ENCODE measurements at places on chromosomes 2 and 18. TPM values are rescaled to one million over a fixed set of nuclear protein-coding genes. Genes with fewer than 3 reads are reported as not detected.

The KLHL41 gene
- 1.8 TPM for total RNA-seq

The LIMS2 gene
- total RNA-seq = 194 TPM

The ALPG gene
- total RNA-seq = not detected

The SYT4 gene
- total RNA-seq = not detected

The ZAP70 gene
- total RNA-seq = 4.5 TPM

The EGR4 gene
- not detected for total RNA-seq

The GRHL1 gene
- total RNA-seq = 1.5 TPM

The RGPD4 gene
- total RNA-seq = 0.40 TPM

The BARD1 gene
- 20.5 TPM for total RNA-seq

The ASB18 gene
- not detected for total RNA-seq

The LOXHD1 gene
- total RNA-seq = 0.89 TPM

The CRYGA gene
- not detected for total RNA-seq

The SPEG gene
- 7.2 TPM for total RNA-seq

The POTEI gene
- 0.27 TPM for total RNA-seq

The FAHD2B gene
- total RNA-seq = 32.8 TPM

The PJVK gene
- 7.2 TPM for total RNA-seq

The WDR12 gene
- 24.2 TPM for total RNA-seq

The CRYGC gene
- total RNA-seq = not detected

DNA sequence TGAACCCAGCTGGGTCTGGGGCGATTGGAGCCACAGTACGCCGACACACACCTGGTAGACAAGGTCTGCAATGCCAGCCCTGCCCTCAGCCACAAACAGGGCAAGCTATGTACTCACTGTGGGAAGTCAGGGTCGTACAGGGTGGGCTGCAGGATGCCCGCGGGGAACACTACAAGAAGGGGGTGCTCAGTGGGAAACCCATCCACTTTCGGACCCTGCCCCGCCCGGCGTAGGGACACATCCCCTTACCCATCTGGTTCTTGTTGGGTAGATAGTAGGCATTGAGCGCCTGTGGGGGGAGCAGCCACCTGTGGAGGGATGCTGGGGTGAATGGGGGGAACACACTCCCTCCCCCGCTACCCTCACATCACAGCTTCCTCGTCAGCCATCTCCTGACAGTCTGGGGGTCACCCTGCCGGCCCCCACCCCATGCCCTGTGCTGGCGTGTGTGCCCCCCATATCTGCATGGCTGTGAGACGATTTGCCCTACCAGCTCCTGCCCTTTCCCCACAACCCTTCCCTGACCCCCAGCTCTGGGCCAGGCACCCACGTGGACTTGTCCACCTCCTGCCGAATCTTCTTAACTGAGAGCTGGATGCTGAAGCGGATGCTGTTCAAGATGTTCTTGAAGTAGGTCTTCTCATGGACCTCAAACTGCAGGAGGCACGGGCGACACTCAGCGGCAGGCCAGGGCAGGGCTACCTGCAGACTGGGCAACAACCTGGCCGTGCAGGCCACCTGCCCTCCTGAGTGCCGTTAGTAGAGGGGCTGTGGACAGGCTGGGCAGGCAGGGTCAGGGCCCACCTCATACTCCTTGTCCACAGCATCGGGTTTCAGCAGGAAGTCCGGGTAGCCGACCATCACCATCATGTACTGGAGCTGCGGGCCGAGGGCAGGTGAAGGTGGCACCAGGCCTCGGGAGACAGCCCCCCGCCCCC, 5.1 kb downstream of the ECEL1 start:
- DNase-seq = no peak

DNA sequence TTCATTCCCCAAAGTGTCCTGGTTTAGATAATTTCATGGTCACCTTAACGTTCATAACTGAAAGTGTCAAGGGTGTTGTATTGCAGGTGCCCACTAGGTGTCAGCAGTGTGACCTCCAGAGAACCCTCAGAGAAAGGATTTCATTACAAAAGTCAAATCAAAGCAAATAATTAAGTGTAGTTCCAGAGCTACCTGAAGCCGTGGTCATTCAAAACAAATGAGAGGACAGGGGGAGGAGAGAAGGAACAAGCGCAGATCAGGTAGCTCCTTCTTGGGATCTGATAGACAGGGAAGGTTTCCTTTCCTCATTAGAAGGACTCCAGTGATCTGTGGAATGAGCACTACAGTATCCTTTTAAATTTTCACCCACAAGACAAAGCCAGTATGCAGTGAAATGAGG, at the start of gene SLC9A4:
SLC9A4 (plus strand) TSS at position 207 of the 400 bp plus-strand sequence. CDS start 534 bp downstream, outside the sequence.
- DNase-seq = peak; percentile 65

DNA sequence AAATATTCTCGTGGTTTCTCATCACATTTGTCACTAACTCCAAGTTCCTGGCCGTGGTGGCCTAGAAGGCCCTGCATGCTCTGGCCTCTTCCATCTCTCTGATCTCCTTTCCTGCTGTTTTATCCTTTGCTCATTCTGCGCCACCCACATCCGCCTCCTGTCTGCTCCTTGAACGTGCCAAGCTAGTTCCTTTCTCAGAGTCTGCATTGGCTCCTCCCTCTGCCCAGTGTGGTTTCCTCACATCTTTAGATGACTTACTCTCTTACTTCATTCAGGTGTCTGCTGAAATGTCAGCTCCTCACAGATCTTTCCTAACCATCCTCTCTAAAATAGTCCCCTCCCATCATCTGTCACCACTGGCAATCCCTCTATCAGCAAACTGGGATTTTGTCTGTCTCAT, 158.6 kb upstream of the RBMS1 start:
- no peak for DNase-seq

GRCh38 chr2:136389809-136390208, 271.9 kb upstream of the CXCR4 start:
- DNase-seq = no peak

GRCh38 chr2:157900203-157900602, 24.1 kb upstream of the ACVR1 start:
- no peak for DNase-seq

GRCh38 chr2:113791697-113792590, 35.5 kb upstream of the SLC35F5 start:
- no peak for DNase-seq

DNA sequence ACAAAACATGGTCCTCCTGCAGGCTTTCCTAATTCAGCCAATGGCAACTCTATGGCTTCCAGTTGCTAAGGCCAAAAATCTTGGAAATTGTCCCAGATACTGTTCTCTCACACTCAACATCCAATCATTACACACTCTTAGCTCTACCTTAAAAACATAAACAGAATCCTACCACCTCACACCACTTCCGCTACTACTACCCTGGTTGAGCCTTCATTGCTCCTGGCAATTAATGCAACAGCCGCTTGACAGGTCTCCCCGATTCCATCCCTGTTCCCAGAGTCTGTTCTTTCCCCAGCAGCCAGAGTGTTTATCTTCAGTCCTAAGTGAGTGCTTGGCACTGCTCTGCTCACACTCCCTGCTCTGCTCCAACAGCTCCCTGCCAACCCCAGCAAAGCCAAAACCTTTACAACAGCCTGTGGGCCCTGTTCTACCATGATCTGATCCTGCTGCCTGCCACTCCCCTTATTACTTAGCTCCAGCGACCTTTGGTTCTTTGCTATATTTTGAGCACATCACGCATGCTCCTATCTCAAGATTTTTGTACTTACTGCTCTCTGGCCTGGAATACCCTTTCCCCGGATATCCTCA, 67.5 kb upstream of the AMMECR1L start:
- DNase-seq = no peak

DNA sequence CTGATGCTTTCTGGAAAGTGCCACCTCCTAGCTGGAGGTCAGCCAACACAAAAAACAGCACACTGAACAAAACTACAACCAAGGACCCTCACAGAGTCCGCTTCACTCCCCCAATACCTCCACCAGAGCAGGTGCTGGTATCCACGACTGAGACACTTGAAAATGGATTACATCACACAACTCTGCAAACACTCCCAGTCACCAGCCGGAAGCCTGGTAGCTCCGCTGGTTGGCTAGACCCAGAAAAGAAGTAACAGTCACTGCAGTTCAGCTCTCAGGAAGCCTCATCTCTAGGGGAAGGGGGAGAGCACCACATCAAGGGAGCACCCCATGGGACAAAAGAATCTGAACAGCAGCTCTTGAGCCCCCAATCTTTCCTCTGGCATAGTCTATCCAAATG, 175.4 kb downstream of the LCLAT1 start:
- DNase-seq = no peak

GRCh38 chr18:10841203-10841602, 308.2 kb downstream of the PIEZO2 start:
- DNase-seq = no peak

GRCh38 chr18:13943338-13943737, 28.0 kb upstream of the MC2R start:
- no peak for DNase-seq

DNA sequence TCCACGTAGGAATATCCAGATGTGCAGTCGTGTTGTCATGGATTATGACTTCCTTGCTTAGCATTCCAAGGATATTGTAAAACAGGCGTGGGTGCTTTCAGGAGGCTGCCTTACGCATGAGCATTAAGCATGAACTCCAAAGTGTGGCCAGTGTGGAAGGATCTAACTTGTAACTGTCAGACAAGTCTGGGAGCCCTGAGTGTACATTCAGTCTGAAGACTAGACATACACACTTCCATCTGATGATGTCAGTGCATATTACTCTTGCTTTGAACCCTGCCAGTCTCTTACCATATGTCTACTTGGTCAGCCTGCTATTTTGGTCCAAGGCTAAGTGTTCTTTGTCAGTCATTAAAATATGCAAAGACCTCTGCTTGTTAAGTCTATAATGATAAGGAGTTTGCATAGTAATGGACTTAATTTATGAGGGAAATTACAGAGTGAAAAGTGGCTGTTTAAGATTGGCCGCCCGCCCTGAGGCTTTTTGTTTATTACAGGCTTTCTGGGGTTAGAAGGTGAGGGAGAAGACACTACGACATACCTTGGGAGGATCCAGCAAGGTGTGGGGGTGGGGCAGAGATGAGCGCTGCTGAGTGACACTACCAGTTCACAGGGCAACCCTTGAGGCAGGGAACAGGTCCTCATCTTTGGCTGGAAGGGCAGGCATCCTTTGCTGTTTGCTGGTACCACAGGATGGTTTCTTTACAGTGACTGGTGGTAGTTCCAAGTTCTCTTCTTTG, 48.3 kb downstream of the CABLES1 start:
- DNase-seq = no peak

DNA sequence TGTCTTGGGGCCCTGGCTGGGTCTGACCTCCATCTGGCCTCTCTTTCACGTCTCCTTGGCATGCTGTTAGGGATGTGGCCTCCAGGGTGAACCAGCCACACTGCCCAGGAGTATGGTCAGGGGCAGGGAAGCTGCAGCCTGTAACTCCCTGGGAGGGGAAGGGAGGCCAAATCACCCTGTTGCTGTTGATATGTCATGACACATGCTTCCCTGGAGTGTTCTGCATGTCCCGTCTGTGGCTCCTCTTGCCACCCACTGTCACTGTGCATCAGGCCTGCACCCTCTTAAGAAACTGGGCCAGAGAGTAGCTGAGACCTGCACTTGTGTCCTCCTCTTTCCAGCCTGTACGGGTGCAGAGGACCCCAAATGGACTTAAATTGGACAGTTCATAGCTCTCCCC, 221.3 kb downstream of the FHOD3 start:
- DNase-seq = no peak

GRCh38 chr2:173672573-173673340, 292.4 kb downstream of the SP3 start:
- no peak for DNase-seq

- no peak for DNase-seq
Observed at GRCh38 chr18:63683152-63683551, 19.6 kb upstream of the SERPINB11 start.

GRCh38 chr2:199770716-199771115, 80.3 kb downstream of the FTCDNL1 start:
- DNase-seq = no peak

GRCh38 chr2:231113489-231113888, 11.4 kb downstream of the HTR2B start:
- DNase-seq = no peak

- no peak for DNase-seq
Observed at GRCh38 chr2:73284296-73285158, at the start of gene FBXO41. FBXO41 (minus strand) TSS chr2:73284478; CDS start chr2:73269630, 14,848 bp downstream.

DNA sequence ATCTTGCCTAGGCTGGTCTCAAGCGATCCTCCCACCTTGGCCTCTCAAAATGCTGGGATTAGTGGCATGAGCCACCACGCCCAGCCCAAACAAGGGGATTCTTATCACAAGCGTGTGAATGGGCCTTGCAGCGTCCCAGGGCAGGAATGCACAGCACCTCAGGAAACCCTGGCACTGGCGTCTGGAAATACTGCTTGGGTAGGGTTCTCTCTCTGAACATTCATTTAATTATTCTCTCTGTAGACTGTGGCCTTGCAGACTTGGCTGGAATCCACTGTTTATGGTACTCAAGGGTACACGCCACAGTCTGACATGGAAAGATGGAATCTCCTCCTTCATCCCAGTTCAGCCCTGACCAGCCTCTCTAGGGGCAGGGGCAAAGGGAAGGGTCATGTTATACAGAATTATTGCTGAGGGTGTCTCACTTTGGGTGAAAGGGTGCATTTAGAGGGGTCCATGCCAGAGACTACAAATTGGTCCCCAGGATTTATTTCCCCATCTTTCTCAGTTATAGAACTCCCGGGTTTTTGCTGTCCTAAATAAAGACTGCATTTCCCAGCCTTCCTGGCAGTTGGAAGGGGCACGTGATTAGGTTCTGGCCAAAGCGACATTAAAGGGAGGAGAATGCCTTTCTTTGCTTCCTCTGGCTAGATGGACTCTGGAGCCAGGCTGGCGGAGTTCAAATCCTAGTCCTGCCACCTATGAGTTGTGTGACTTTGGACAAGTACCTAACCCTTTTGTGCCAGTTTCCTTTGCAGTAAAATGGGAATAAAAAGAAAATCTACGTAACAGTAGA, 147.2 kb upstream of the HAAO start:
- no peak for DNase-seq

GRCh38 chr2:208320686-208321085, 54.6 kb downstream of the PIKFYVE start:
- DNase-seq = peak; percentile 75

- DNase-seq = no peak
Observed at GRCh38 chr18:52670896-52671295, 330.9 kb downstream of the DCC start.

GRCh38 chr2:68943581-68944568, 8.8 kb downstream of the GKN2 start:
- DNase-seq = peak; percentile 77

GRCh38 chr18:49183921-49184320, 233.2 kb upstream of the SMAD7 start:
- DNase-seq = no peak

GRCh38 chr2:240797914-240798313, 22.1 kb downstream of the KIF1A start:
- DNase-seq = no peak

GRCh38 chr2:177284531-177284930, 20.0 kb upstream of the NFE2L2 start:
- DNase-seq = no peak

- DNase-seq = no peak
Observed at GRCh38 chr18:77006305-77007175, 126.0 kb downstream of the MBP start.

DNA sequence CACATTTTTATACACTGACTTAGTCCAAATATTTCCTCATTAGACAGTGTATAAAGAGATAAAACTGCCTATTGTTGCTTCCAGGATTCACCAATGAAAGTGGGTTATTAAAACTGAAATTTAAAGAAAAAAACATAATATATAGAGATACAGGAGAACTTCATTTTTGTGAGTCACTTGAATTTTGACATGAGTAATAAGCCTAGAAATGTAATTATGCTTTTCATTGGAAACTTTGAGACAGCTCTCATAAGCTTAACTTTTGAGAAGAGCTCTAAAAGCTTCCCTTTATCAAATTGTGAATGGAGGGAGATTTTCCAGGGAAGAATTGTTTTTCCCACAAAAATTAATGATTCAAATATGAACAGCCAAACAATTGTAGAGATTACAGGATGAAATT, 14.1 kb downstream of the DYNC2LI1 start:
- no peak for DNase-seq
